ENCODE measurements at places on chromosomes 5 and 9. TPM values are rescaled to one million over a fixed set of nuclear protein-coding genes. Genes with fewer than 3 reads are reported as not detected.

Gene TMEM267
- total RNA-seq: 19.5 TPM

Gene PCDHGB1
- 0.19 TPM for total RNA-seq

Gene PCDHGA2
- 0.33 TPM for total RNA-seq

Gene IRX1
- 13.8 TPM for total RNA-seq

Gene ANKRD18B
- 12.5 TPM for total RNA-seq

Gene IPO11
- 36.6 TPM for total RNA-seq

Gene KCNN2
- total RNA-seq: not detected

Gene FAM151B
- 1.8 TPM for total RNA-seq

Gene TPM2
- 161 TPM for total RNA-seq

Gene SYK
- 6.7 TPM for total RNA-seq

Gene ENTREP1
- 0.35 TPM for total RNA-seq

Gene B4GALT7
- 37.9 TPM for total RNA-seq

Gene MCC
- 28.2 TPM for total RNA-seq

Gene PCDHA9
- total RNA-seq: 0.25 TPM

Gene HARS2
- 48.5 TPM for total RNA-seq

Gene PCDHA6
- 1.5 TPM for total RNA-seq

Gene GFI1B
- not detected for total RNA-seq

Gene SLC36A3
- total RNA-seq: not detected

Gene ARL10
- total RNA-seq: 1.3 TPM

Gene MYMK
- total RNA-seq: not detected

Gene ANKRD34B
- not detected for total RNA-seq

Gene RANBP17
- 25.8 TPM for total RNA-seq

Gene UQCRQ
- 974 TPM for total RNA-seq

Gene HTR4
- not detected for total RNA-seq

Gene PCDHGB7
- 1.2 TPM for total RNA-seq

Gene DDX46
- total RNA-seq: 57.7 TPM

Gene F12
- 16.5 TPM for total RNA-seq

All from MCF 10A (cell line).